Aorta (tissue), 5 donors: ENCODE measurements at places on chromosomes 6 and 20. TPM values are rescaled to one million over a fixed set of nuclear protein-coding genes. Genes with fewer than 3 reads are reported as not detected.
A peak's percentile ranks its signal among the peaks of the same experiment; 100 is the strongest.

GRCh38 chr6:11705069-11705468 is 73.5 kb downstream of the ADTRP start:
- DNase-seq: no peak

GRCh38 chr6:160082627-160083026 is 39.0 kb upstream of the SLC22A1 start:
- no peak for DNase-seq

DNA sequence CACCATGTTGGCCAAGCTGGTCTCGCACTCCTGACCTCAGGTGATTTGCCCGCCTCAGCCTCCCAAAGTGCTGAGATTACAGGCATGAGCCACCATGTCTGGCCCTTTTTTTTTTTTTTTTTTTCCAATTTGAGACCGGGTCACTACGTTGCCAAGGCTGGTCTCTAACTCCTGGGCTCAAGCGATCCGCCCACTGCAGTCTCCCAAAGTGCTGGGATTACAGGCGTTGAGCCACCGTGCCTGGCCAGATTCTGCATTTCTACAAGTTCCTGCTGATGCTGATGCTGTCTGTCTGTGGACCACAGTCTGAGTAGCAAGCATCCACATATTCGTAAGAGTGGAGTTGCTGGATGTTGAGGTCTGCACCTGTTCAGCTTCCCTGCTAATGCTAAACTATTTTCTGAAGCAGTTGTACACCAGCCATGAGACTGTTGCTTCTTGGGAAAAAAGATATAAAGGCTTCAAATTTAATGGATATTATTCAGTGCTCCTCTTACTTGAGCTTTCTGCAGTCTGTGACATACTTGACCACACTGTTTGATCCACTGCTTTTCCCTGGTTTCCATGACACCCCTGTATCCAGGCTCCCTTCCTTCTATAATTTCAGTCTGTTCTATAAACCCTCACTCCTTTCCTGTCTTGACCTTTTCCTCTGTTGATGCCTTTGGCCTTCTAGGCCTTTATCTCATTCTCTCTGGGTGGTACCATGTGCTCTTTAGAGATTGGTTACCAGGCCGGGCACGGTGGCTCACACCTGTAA is 10.1 kb upstream of the ZBTB12 start:
- DNase-seq: peak; percentile 60

- no peak for DNase-seq
These were observed 142.7 kb downstream of the PCSK2 start for GRCh38 chr20:17369506-17369905.

DNA sequence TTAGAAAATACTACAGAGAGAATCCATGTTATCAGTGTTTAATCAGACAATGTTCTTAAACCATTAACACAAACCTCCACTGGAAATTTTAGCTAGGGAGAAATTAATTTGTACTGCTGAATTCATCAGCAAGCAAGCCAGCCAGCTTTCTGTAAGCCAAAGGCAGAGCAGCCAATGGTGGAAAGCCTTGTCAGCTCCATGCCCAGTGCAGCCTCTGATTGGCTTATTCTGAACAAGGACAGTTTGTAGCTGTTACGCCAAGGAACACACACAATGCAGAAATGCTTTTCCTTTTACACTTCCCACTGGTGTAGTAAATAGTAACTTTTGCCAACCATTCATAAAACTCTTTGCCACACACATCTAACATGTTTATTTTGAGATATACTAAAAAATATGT is 265.0 kb downstream of the TENT5A start:
- DNase-seq: peak; percentile 75

- DNase-seq: peak; percentile 52
These were observed 209.6 kb downstream of the ERMARD start for GRCh38 chr6:169960886-169961611.

DNA sequence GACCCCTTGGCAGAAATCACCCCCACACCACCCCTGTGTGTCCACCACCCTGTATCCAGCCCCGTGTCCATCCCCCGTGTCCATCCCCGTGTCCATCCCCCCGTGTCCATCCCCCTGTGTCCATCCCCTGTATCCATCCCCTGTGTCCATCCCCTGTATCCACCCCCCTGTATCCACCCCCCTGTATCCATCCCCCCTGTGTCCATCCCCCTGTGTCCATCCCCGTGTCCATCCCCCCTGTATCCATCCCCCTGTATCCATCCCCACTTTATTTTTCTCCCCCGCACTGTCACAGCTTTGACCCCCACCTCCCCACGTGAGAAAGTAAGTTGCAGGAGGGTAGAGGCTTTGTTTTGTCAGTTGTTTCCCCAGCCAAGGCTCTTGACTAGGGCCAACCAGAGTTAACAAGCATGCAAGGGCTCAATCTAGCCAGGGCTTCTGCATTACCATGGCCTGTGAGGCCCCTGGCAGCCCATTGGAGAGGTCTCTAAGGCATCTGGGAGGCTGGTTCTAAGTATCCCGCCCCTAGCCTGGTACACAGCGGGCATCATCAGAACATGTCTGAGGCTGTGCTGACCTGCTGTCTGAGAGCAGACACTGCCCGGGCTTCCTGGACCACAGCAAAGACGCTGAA is 18.1 kb upstream of the SIRPA start:
- DNase-seq: no peak

DNA sequence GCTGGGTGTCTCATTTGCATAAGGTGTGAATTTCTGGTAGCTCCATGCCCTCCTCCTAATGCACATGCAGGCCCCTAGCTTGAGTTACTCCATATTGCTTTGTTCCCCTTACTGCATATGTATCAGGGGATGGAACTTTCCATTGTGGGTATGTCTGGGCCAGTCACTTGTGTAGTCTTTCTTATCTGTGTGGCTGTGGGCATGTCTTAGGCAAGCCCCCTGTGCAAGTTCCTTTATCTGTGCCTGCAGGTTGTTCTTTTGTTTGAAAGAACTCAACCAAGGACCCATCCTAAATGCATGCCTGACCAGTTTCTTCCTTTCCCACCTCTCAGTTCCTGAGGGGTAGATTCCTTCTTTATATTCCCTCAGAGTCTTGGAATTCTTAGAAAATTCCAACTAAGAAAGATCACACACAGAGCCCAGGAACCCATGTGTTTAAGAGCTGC is 23.6 kb downstream of the MBOAT1 start:
- no peak for DNase-seq

- no peak for DNase-seq
These were observed 1.7 kb downstream of the ASIP start for GRCh38 chr20:34242879-34243278.

- DNase-seq: no peak
These were observed 85.2 kb downstream of the VEGFA start for GRCh38 chr6:43855247-43855646.

DNA sequence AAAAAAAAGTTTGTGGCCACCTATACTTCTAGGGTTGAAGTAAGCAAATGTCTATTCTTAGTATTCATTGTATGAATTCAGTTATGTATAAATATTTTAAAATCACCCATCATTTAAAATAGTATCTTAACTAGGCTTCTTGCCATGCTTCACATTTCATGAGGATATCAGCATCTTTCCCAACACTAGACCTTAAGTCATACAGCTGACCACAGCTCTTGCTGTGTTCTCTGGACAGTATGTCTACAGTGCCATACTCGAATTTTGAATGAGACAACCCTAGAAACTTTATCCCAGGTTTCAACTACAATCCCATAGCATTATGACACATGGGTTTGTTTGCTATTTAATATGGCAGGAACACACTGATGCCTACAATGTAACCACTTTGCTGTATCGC is 5.2 kb downstream of the TXNDC5 start:
- DNase-seq: no peak

DNA sequence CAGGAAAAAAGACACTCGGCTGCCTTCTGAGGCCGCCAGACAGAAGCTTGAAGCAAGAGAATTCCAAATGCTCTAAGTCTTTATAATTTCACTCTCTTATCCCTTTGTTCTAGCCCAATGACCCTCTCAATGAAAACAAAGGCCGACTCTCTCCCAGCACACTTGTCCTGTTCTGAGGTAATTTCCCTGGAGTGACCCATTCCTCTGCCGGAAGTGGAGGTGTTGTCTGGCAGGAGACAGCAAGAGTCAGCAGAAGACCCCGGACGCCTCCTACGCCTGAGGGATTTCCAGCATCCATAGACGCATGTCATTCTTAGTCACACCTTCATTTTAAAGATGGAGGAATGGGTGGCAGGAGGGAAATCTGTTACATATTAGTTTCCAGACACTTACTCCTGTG is 110.3 kb downstream of the SOD2 start:
- DNase-seq: no peak

DNA sequence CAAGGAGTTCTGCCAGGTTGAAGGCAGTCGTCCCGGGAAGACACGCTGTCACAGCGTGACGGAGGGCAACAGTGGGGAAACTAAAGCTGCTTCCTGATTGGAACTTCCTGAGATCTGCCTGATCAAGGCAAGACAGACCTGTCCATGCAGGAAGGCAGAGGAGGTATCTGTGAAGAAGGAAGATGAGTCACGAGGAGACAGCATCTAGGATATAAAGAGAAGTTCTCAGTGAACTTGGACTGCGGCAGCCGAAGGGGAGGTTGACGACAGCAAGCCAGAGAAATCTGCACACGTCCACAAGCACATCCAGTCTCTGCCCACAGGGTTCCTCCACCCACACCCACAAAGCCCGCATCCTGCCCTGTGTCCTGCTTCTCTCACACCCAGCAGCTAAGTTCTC is 38.6 kb downstream of the PREP start:
- DNase-seq: no peak

GRCh38 chr20:17902531-17903083 is 66.0 kb downstream of the SNX5 start:
- DNase-seq: no peak

- no peak for DNase-seq
These were observed 3.9 kb downstream of the ROMO1 start for GRCh38 chr20:35702824-35703695.

DNA sequence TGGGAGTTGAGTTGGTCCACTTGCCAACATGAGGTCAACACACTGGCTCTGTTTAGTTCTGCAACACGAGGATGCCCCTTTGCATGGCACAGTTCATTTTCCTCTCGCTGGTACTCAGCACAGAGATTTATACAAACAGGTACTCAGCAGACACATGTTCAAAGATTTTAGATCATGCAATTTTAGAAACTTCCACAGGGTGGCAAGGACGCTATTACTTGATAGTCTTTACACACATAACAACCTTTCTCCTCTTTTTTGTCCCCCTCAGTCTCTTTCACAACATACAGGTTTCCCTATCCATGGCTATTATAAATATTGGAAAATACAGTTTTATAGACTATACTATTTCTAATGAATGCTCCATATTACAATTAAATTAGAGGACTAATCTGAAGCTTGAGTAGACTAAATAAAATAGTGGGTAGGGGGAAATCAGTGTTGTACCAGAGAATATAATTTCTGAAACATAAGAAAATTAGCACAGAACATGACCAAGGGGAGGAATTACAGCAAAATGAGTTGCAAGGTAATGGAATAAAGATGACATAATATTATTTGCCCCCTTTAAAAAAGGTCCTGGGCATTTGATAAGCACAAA is 331.8 kb upstream of the BTBD3 start:
- DNase-seq: no peak

- DNase-seq: no peak
These were observed 45.7 kb upstream of the SMIM28 start for GRCh38 chr6:138331984-138332383.

GRCh38 chr6:84791233-84791632 is 26.8 kb upstream of the TBX18 start:
- no peak for DNase-seq

DNA sequence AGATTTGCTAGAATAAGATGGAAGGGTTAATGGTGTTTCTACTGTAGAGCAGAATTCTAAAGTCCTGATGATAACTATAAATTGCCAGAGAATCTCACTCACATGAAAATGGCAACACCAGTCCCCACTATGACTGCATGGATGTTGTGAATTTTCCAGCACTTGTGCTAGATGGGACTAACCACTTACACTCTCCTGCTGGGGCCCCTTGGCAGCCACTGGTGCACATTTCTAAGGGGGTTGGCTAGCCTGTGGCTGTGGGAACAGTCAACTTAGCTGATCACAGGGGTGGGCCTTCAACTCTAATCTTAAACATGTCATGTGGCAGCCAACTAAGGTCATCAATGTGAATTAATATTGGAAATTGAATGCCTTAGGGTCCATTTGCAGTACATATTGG is 271.2 kb downstream of the PHACTR1 start:
- DNase-seq: no peak

GRCh38 chr6:170295510-170296422 is 4.9 kb upstream of the DLL1 start:
- DNase-seq: no peak

- DNase-seq: no peak
These were observed 414.9 kb downstream of the KIF16B start for GRCh38 chr20:16158090-16158975.

DNA sequence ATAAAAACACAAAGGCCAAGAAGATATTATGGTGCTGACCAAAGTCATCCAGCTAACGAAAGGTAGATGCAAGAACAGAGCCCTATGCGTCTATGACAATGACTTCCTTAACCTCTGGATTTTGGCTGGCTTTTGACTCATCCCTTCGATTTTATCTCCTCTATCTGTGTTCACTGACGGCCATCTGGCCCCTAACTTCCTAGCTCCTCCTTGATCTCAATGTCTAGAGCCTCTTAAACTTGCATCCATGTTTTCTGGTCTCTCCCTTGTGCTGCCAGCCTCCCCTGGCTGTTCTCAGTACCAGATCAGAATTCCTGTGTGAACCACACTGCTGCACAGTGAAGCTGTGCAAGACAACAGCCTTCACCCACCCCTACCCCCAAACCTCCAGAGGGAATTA is 452.9 kb downstream of the UTRN start:
- no peak for DNase-seq

DNA sequence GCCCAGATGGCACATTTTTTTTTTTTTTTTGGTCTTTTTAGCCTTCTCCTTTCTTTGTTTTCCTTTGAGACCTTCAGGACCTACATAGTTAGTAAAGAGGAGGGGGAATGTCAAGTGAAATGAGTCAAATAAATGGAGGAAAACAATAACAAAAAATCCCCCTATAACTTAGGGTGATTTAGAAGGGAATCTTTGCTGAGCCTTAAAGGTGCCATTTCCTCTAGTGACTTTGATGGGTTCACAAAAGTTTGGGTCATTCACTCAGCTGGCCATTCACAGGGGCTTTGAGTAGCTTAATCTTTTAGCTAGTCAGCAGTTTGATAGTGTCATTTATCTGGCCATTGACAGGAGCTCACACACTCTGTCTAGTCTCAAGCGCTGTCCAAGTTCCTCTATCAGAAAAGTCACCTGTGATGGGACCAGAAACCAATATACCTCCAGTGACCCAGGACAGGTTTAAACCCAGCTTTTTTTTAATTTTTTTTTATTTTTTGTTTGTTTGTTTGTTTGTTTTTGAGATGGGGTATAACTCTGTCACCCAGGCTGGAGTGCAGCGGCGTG is 275.1 kb upstream of the PRDM1 start:
- DNase-seq: no peak

DTNBP1 gene
- 28.8 TPM for total RNA-seq

NKAIN4 gene
- not detected for total RNA-seq

CCM2L gene
- total RNA-seq: 7.4 TPM

TRIM10 gene
- 0.12 TPM for total RNA-seq

GRM1 gene
- not detected for total RNA-seq

SEMG1 gene
- not detected for total RNA-seq

MAS1 gene
- total RNA-seq: 0.12 TPM

ZFP57 gene
- total RNA-seq: not detected

POU5F1 gene
- total RNA-seq: 0.45 TPM

COX7A2 gene
- 312 TPM for total RNA-seq

TULP1 gene
- not detected for total RNA-seq

SPDEF gene
- total RNA-seq: 0.23 TPM

MOG gene
- not detected for total RNA-seq

FBXL4 gene
- 17.4 TPM for total RNA-seq

ACTL10 gene
- total RNA-seq: 0.96 TPM

TNFRSF6B gene
- 11.5 TPM for total RNA-seq
